Fibroblast of skin of back (primary cell): ENCODE measurements at places on chromosomes 5 and 9.
A peak's percentile ranks its signal among the peaks of the same experiment; 100 is the strongest.

DNA sequence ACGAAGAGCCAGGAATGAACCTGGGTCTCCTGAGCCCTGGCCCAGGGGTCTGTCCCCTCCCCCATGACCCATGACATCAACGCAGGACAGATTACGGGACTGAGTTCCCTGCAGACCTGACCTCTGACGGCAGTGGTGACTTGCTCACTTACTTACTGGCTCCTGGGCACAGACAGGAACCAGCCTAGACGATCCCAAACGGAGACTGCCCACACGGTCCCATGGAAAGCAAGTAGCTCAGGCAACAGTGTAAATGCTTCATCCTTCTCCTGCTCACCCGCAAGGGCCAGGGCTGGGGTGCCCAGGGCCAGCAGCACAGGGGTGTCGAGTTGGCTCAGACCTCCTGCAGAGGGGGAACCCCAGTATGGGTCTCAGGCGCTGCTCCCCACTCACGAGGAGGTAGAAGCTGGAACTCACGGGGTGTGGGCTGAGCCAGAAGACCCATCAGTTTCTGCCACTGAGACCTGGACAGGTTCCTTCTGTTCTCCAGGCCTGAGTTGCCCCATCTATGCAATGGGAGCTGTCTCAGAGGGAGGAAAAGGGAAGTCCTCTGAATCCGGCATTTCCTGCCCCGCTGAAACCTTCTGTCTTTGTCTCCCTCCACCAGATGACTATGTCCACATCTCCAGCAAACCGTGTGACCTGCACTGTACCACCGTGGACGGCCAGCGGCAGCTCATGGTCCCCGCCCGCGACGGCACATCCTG is 5.6 kb downstream of the ADAMTSL2 start:
- DNase-seq = no peak

- no peak for DNase-seq
Observed at GRCh38 chr9:35108461-35108860, 5.5 kb upstream of the STOML2 start.

DNA sequence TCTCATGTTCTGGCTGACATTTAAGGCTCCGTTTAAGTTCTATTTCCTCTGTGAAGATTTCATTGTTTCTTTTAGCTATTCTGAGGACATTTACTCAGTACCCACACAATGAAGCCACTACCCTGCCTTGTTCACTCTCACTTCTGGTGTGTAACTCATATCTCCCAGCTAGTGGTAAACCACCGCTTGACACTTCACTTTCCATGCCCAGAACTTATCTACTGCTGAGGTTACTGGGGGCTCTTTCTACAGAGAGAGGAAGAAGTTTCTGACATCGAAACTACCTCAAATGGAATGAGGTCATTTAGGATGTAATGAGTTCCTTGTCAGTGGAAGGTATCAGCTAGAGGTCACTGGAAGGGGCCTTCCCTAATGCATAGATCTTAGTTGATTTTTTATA is 501.5 kb downstream of the DMAC1 start:
- DNase-seq = no peak

DNA sequence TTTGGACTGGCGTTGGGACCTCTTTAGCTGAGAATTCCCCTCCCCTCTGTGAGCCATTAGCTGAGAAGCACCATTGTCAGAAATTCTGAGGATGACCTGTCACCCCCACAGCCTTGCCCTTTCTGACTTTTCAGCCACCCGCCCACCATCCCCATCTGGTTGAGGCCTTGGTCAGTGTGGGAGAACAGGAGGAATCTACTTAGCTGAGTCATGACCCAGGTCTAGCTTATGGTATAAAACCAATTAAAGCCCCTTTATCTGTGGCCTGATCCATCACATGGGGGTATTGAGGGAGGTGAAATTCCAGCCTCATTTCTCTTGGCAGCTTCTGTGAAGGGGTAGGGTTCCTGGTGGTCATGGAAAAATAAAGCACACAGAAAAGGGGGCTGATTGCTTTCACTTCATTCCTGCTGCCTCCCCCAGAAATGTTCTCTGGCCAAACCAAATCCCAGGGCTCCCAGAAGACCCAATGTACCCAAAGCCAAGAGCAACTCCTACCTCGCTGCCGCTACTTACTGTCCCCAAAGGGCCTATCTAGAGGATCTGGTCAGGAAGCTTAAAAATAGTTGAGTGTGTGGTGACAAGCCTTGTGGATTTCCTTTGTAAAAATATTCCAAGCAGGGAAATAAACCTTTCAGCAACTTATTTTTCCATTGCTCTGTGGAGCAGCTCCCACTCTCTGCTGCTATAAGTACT is 174.8 kb upstream of the TNC start:
- DNase-seq = no peak

GRCh38 chr5:17436350-17436749 is 61.7 kb upstream of the TAF11L2 start:
- DNase-seq = no peak

DNA sequence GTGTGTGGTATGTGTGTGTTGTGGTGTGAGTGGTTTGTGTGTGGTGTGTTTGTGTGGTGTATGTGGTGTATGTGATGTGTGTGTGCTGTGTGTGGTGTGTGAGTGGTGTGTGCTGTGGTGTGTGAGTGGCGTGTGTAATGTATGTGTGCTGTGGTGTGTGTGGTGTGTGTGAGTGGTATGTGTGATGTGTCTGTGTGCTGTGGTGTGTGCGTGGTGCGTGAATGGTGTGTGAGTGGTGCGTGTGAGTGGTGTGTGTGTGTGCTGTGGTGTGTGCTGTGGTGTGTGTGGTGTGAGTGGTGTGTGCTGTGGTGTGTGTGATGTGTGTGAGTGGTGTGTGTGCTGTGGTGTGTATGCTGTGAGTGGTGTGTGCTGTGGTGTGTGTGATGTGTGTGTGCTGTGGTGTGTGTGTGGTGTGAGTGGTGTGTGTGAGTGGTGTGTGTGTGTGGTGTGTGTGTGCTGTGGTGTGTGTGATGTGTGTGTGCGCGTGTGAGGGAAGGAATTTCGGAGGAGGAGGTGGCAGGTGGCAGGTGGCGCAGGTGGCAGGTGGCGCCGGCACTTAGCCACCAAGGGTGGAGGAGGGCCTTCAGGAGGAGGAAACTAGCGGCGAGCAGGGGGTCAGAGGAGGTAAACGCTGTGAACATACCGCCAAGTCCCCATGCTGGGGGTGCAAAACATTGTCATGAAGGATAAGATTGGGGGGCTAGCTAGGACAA is 191.8 kb downstream of the MELK start:
- DNase-seq = no peak

- no peak for DNase-seq
Observed at GRCh38 chr5:54717870-54718269, 200.3 kb downstream of the SNX18 start.

DNA sequence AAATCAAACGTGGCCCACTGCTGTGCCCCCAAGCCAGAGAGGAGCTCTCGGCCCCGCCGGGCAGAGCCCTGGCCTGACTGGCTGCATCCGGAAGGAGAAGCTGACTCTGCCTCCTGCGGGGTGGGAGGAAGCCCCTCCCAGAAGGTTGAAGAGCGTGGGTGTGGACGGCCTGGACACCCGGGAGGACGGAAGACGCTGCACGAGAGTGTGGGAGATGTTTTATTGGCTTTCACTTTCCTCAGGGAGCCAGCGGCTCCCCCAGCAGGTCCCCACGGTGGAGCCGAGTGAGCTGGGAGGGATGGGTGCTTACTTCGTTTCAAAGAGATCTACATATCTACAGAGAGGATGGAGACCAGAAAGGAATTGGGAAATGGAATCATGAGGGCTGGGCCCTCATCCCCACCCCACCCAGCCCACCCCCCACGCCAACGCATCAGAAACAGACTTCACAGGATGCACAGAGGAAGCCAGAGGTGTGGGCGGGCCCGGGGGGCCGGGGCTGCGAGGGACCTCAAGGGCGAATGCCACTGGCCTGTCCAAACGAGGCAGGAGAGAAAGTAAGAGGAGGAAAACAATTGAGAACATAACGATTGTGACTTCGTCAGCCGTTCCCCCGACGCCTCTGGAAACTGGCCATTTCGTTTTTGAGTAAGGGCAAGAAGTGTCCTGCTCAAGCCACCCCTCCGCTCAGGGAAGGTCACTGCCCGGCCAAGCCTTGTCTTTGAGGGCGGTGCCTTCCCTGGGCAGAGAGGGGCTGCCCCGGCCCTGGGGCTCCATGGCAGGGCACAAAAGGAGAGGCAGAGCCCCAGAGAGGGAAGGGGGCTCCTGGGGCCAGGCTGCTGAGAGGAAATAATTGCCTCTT is 32.1 kb downstream of the FAM163B start:
- no peak for DNase-seq

DNA sequence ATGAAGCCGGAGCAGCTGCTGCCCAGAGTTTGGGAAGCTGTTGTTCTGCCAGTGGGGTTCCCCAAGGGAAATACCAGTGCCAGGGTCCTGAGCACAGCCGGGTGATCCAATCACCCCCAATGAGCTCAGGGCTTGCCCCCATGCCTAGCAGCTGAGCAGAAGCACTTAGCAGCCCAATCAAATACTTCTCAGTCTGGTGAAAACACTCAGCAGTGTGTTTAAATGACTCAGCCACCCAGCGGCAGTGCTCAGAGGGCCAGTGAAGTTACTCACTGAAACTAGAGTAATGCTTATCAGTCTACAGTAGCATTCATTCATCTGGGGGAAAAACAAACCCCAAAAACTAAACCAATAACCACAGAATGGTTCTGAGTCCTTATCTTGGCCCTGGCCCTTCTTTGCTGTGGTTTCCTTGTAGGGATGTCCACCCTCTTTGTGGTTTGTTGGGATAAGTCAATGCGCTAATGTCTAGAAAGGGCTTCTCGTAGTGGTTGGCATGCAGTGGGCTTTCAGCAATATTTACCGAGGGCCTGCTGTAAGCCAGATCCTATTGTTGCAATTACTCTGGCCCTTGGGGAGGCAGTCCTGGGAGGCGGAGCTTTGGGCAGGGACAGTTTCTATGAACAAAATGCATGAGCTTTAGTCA is 43.1 kb downstream of the LHX2 start:
- peak; percentile 87 for DNase-seq

DNA sequence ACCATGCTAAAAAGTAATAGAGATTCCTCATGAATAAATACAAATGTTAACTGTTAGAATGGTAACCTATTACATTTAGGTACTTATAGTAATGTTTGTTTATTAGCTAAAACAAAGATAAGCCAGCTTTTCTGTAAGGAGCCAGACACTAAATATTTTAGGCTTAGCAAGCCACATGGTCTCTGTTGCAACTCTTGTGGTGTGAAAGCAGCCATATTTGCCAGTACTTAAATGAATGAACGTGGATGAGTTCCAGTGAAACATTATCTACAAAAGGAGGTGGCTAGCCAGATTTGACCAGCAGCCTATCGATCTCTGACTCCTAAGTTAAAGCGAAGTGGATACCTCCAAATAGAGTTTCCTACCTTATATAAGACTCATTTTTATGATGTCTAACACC is 331.6 kb downstream of the CDH12 start:
- DNase-seq = no peak

DNA sequence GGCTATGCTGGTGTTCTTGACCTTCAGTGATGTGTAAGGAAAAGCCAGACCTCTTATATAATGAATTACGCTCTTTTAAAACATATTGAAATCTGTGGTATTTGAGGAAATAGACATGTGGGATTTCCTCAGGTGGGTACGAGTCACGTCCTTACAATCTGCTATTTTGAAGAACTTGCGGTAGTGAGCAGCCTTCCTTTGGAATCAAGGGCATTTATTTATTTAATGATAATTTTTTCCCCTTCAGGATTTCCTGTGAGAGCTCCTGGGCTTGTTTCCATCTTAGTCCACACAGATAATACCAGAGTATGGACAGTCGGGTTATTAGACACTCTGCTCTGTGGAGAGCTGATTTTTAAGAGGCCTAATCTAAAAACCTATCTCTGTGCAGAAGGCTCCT is 167.9 kb downstream of the ARHGEF28 start:
- DNase-seq = peak; percentile 57

DNA sequence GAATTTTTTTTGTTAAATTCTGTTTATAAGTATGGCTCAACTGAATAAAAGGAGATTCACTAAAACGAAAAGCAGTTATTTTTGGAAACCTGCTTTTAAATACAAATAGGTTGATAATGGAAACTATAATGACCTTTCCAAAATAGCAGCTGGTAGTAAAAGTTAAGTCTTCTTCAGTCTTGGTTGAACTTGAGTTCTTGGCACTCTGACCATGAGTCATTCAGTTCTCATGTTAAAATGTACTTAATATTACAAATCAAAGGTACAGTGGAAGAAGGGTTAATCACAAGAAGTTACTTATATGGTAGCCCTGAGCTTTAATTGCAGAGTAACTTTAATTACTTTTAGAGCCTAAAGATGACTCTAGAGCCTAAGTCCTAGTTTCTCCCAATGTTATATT is 62.1 kb downstream of the KLF9 start:
- peak; percentile 13 for DNase-seq

DNA sequence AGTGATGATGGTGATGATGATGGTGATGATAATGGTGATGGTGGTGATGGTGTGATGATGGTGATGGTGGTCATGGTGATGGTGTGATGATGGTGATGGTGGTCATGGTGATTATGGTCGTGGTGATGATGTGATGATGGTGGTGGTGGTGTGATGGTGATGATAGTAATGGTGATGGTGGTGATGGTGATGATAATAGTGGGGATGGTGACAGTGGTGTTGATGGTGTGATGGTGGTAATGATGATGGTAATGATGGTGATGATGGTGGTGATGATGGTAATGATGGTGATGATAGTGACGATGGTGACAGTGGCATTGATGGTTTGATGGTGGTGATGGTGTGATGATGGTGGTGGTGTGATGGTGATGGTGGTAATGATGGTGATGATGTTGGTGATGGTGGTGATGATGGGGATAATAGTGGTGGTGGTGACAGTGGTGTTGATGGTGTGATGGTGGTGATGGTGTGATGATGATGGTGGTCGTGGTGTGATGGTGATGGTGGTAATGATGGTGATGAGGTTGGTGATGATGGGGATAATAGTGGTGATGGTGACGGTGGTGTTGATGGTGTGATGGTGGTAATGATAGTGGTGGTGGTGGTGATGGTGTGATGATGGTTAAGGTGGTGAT is 6.5 kb downstream of the STKLD1 start:
- DNase-seq = no peak
